Activated naive CD4-positive, alpha-beta T cell treated with Interleukin-2 at 50 U/mL for 16 hours (primary cell): ENCODE measurements at places on chromosomes 7 and 10.

DNA sequence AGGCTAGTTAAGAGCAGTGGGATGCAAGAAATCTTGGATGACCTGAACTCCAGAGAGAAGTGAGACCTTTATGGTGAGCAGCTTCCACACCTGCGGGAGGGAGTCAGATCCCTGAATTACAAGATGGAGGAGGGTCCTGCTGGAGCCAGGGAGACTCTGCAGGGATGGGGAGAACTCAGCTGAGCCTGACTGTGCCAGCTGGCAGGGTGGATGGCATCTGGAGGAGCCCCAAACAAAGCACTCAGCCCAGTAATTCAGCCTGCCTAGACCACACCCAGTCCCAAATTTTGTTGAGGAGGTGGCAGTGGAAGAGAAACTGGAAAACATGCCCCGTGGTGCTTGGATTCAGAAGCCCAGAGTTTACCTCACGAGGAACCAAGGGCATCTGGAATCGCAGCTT lies 208.2 kb downstream of the WDR11 start:
- no peak for DNase-seq

GRCh38 chr10:58266003-58266825 lies 1.5 kb downstream of the IPMK start:
- DNase-seq = peak; percentile 25

DNA sequence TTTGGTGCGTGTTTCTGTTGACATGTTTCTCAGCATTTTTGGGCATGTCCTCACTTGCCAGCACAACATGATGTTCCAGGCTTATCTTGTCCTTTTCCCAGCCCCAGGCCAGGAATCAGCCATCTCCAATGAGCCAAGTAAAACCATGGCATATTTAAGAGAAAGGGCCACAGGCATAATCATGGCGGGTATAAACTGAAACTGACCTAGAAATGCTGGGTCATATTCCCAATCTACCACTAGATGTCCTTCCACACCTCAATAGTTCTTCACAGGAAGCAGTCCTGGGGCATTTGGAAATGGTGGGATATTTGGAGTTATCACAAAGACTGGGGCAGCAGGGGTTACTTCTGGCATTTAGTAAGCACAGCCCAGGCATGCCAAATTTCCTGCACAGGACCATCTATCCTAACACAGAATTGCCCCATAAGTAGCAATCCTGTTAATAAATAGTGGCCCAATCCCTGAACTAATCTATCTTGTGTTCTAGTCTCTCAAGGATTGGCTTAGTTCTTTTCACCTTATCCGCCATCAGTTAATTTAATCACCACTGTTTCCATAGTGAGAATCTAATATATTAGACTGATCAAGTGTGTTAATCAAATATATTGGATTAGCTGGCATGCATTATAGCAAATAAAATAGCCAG lies 101.6 kb downstream of the NPSR1 start:
- no peak for DNase-seq

DNA sequence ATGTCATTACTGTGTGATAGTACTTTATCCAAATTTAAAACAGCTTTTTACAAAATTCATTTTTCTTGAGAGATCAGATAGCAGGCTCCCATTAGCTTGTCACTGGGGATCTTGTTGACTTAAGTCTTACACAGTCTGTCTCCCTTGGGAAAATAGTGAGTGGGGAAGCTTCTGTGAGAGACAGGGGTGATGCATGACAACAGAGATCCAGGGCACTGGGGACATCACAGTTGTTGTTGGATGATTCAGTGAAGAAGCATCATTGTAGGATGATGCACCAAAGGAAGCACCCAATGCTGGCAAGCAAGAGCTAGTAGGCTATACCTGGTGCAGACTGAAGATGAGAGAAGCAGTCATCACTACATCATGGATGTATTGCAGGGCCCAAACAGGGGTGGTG lies 284.7 kb downstream of the HDAC9 start:
- DNase-seq = no peak

DNA sequence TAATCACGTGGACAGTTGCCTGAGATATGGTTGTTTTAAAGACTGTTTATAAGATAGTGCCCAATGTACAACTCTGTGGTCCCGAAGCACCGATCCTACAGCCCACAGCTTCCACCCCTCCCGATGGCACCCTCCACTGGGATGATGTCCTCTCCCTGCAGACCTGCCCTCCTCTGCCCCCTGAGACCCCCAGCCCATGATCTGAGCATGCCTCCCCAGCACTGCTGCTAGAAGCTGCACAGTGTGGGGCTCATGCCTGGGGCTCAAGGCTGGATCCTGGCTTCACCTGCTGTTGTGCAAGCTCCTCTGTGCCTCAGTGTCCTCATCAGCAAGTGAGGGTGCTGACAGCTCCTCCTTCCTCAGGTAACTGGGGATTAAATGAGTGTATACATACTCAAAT lies 254.7 kb upstream of the MKI67 start:
- DNase-seq = no peak

- no peak for DNase-seq
Observed at GRCh38 chr10:68096913-68097516, 12.3 kb upstream of the MYPN start.

- no peak for DNase-seq
Observed at GRCh38 chr10:114084215-114084614, 40.5 kb downstream of the ADRB1 start.

DNA sequence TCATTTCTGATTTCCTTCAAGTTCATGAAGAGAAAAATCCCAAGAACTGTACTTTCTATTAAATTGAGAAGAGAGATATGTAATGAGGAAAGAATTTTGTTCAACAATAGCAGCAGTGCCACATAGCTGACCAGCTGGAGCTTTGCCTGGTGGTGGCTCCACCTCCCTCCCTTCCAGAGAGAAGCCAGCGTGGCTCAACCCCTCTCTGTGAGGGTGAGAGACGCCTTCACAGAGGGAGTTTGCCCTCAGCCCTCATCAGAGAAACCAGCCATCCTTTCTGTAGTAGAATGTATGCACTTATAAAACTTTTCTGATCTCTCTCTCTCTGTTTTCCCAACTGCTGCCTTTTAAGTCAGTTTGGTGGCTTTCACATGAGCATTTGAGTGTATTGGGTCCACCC lies 20.5 kb upstream of the COL1A2 start:
- DNase-seq = no peak

- no peak for DNase-seq
Observed at GRCh38 chr10:114743521-114744231, 77.9 kb upstream of the FHIP2A start.

- no peak for DNase-seq
Observed at GRCh38 chr7:112080978-112081377, 125.2 kb downstream of the DOCK4 start.

DNA sequence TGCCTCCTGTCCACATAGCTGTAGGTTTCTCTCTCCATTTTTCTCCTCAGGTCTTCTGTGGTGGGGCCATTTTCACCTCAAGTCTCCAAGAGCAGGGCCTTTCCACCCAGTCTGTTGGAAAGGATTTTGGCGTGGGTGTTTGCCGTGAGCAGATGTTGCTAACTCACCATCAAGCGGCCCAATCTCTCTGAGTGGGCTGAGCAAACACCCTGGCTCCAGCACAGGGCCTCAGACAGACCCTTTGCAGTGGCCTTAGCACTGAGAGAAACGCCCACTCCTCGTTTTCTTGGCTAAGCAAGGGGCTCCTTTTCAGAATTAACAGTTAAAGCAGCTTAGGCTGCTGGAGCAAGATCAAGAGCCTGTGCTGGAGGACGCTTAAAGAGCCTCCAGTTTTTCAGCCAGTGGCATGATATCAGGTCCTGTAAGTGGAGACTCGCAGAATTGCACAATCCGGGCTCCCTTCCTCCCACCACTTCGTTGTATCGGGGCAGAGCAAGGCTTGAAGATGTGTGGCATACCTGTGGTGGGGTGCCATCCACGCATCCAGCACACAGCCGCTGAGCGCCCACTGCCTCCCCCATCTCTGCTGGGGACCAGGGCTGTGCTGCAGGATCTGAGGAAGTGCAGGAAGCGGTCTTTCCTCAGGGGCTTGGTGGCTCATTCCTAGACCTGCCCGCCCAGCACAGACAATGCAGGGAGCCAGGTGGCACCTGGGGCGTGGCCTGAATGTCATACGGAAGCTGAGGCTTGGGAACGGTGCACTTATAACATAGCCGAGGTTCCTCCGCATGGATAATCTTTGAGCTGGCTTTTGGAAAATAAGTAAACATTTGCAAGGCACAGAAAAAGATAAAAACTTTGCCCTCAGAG lies 142.7 kb downstream of the ADARB2 start:
- no peak for DNase-seq

GRCh38 chr10:5419466-5420094 lies 7.2 kb downstream of the NET1 start:
- no peak for DNase-seq

DNA sequence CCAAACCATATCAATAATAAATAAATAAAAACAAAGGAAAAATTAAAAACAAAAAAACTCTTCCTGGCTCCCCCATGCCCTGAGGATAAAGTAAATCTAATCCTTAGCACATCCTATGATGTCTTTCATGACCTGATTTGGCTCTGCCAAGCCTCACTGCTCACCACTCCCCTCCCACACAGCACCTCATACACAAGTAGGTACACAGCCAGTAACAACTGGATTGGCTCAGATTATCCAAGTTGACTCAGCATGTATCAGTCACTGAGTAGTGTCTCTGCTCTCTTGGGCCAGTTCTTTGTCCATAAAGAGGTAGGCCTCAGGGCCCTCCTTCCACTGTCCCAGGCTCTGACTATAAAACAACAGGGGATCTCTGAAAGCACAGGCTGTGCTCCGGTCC lies 99.6 kb downstream of the STRA8 start:
- no peak for DNase-seq
